Right forelimb (tissue), 1 donor: ENCODE measurements at places on chromosomes 1 and 21.

GRCh38 chr1:7050751-7051665 is 265.8 kb downstream of the CAMTA1 start:
- DNase-seq = no peak

DNA sequence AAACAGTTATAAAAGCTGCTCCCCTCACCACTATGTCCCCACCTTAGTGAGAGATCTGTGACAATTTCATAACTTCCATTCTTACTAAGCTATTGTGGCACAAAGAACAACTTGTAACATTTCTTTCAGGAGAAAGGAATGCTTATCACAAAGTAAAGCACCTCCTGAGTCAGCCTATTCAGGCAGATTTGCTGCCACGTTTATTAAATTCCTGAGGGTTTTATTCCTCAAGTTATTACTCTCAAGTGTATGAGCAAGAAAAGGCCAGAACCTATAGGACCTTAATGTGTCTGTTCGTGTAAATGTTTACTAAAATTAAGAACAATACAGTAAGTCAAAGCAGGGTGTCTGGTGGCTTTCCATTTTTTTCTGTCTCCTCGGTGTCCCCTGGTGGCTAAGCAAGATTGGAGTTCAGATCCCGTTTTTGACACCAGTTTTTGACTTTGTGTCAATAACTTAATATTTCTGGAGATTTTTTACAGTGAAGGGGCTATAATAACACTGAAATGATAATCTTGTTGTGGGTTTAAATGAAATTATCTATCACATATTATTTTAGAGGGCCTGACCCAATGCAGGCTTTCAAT is 1539.6 kb downstream of the BRINP3 start:
- no peak for DNase-seq

DNA sequence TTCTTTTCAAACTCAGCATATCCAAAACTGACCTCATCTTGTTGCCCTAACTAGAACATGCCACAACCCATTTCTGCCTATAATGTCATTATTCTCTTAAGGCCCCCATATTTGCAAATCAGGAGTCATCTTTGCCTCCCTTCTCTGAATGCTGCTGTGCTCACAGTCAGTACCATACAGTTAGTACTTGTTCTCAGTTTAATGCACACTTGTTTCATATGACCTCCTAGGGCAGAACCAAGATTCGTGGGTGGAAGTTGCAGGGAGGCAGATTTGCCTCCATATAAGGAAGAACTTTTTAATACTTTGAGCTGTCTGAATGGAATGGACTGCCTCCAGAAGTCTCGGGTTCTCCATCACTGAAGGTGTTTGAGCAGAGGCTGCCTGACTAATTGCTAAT is 9.2 kb downstream of the CAP1 start:
- DNase-seq = no peak

DNA sequence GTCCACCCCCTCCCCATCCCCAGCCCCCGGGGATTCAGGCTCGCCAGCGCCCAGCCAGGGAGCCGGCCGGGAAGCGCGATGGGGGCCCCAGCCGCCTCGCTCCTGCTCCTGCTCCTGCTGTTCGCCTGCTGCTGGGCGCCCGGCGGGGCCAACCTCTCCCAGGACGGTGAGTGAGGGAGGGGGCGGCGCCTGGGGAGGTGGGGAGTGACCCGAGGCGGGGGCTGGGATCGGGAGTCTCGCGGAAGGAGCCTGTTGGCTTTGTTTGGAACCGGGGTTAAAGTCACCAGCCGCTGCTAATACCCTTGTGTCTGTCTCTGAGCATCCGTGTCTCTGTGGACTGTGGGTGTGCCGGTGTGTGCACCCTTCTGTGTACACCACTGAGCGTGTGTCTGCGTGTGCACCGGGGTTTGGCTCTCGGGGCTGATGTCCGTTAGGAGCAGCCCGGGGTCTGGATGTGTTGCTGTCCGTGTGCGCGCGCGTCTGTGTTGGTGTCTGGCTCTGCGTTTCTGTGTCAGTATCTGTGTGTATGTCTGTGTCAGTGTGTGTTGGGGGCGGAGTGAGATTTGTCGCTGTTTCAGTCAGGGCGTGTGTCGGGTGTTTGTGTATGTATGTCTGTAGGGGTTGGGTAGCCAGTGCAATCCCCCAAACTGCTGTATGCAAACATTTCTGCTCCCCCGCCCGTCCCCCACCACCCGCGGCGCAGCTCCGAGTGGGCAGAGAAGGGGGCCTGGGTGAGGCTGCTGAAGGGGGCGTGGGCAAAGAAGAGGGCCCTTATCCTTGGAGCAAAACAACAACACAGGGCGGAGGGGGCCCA is 480 bp downstream of the CADM3 start:
- DNase-seq = no peak

DNA sequence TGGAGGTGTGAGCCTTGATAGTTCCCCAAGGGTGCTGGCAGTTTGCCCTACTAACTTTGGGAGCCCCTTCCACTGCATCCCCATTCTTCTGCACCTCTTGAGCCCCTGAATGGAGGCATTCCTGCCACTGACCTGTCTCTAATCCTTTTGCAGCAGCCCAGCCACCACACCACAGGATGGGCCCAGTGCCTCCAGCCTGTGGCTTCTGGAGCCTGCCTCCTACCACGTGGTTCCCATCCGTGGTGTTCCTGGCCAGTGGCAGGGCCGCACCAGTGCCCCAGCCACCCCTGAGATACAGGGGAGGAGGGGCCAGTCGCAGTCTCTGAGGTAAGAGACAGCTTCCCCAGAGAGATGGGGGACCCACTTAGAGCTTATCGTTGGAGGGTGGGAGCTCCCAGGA is 14.4 kb downstream of the INAVA start:
- DNase-seq = no peak

GRCh38 chr1:243550276-243550675 is 294.4 kb downstream of the SDCCAG8 start:
- no peak for DNase-seq

DNA sequence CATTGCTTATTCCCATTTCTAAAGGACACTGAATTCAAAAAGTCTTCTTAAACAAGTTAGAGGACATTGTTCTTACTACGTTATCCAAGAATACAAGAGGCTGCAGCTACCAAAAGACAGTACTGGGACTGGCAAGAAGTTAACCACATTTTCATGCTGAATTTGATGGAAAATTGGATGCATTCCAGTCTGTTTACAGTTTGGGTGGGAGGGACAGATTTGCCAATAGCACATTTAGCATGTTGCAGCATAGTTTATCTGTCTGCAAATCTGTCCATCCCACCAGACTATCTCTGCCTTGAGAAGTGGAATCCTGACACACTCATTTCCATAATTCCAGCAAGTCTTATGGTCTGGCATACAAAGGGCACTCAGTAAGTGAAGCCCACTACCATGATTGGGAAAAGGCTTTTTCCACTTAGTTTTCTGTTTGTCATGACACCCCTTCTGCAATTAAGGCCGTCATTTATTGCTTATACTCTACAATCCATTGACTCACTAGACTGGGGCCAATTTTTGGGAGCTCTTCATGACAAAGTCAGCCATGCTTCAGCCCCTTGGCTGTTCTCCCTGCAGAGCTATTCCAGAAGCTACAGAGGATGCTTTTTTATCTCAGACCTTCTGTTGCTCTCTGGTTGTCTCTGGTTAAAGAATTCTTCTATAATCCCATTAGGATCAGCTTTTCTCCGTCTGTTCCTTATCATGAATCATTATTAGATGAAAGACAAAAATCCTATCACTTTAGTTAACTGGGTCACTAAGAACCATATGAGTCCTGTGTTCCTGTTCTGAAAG is 355.8 kb upstream of the PTBP2 start:
- DNase-seq = no peak

GRCh38 chr1:67645495-67646144 is 39.4 kb upstream of the GADD45A start:
- no peak for DNase-seq

- no peak for DNase-seq
Observed at GRCh38 chr1:23751050-23751814, 8.0 kb downstream of the ELOA start.

DNA sequence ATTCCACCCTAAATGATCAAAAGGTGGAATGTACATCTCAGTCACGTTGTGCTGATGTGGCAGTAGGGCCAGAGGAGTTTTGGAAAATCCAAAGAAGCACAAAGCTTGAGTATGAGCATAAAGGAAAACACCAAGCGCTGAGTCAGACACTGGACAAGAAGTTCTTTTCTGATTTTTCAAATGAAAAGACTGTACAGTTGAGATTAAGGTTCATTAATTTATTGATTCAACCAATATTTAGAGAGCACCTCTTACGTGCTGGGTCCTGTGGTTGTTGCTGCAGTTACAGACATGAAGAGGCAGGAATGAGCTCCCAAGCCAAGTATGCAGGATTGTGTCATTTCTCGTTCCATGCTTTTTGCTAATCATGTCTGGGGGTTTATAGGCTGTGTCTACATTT is 28.9 kb upstream of the APP start:
- no peak for DNase-seq

- no peak for DNase-seq
Observed at GRCh38 chr1:15707239-15707925, 23.3 kb downstream of the PLEKHM2 start.

DNA sequence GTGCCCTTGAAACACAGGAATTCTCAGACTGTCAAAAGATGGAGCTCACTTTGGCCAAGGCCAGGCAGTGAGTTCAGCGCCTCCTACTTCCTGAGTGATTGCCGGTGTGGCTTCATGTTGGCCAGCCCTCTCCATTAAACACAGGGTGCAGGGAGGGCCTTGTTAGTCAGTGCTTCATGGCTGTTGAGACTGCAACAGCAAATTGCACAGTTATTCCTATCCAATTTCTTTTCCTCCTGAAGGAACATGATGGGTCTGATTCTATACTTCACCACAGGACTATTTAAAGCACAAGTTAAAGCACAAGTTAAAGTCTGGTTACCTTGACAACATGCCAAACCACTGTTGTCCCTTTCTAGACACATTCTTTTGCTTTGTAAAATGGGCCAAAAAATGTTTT is 156.6 kb downstream of the SIPA1L2 start:
- DNase-seq = no peak

- DNase-seq = peak; percentile 71
Observed at GRCh38 chr21:45403825-45404729, 888 bp upstream of the COL18A1 start.

DNA sequence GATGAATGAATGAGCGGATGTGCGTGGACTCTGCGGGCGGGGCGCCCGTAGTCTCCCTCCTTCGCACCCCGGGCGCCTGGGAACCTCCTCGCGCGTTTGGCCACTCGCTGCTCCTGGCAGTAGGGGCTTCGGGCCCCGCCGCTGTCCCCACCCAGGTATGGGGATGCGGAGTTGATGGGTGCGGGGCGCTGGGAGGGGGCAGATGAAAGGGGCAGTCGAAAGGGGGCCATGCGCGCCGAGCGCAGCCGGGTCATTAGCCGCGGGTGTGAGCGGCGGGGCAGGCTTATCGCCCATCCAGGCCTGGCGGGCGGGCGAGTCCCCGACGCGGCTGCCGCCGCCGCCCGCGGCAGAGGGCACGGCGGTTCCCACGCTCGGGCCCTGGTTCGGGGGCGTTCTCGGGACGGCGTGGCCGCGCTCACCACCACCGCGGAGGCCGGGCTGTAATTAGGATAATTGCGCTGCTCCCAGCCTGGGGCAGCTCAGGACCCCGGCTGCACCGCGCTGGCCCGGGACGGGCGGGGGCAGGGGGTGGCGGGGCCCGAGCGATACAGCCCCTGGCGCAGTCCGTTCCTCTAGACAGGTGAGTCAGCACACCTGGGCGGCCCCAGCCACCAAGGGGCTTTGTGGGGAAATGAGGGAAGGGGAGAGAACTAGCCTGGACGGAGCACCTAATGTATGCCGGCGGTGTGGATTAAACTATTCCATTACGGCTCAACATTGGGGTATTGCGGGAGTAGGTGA is 22.1 kb upstream of the CITED4 start:
- no peak for DNase-seq

- no peak for DNase-seq
Observed at GRCh38 chr21:44290327-44291077, 4.8 kb downstream of the AIRE start.

- DNase-seq = no peak
Observed at GRCh38 chr1:17775796-17776195, 20.7 kb downstream of the ACTL8 start.

DNA sequence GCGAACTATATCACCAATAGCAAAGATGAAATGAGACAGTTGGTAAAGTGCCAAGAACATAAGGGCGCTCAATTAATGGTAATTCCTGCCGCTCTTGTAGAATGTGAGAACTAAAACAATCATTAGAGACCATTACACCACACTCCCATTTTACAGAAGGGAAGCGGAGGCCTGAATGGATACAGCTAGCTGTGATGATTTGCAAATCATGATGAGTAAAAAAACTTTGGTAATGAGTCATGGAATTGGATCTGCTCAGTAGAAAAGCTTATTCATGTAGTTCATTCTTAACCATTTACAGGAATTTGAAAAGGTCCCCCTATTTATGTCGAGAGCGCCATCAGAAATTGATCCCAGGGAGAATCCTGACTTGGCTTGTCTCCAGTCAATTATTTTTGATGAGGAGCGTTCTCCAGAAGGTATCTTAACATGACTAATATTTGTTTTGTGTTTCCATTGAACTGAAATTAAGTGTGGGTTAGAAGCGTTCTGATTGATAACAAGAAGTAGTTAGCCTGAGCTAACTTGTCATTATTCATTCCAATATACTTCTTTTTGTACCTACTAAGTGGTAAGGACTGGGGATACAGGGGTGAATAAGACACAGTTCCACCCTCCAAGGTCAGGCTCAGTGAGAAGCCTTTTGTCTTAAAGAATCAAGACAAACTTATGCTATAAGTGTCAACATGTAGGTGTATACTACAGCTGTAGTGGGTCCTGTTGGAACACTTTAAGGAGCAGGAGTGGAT is 812 bp downstream of the TTC4 start:
- DNase-seq = no peak

- no peak for DNase-seq
Observed at GRCh38 chr1:183632114-183632513, 3.5 kb downstream of the ARPC5 start.

- DNase-seq = no peak
Observed at GRCh38 chr1:36464605-36465393, 615 bp upstream of the MRPS15 start.

- no peak for DNase-seq
Observed at GRCh38 chr1:182183606-182184005, 122.1 kb upstream of the ZNF648 start.

- no peak for DNase-seq
Observed at GRCh38 chr1:69283516-69283915, 284.2 kb upstream of the LRRC7 start.

GRCh38 chr1:115654663-115655305 is 13.0 kb downstream of the VANGL1 start:
- no peak for DNase-seq

GRCh38 chr1:58841455-58841854 is 57.6 kb upstream of the JUN start:
- DNase-seq = no peak

GRCh38 chr1:11838349-11839272 is 9.0 kb downstream of the NPPA start:
- DNase-seq = peak; percentile 83
